Activated CD4-positive, CD25-positive, alpha-beta regulatory T cell treated with anti-CD3 and anti-CD28 coated beads, Interleukin-2, amount 50 U/mL, for 16 hours (primary cell): ENCODE measurements at places on chromosomes 16 and 17.

DNA sequence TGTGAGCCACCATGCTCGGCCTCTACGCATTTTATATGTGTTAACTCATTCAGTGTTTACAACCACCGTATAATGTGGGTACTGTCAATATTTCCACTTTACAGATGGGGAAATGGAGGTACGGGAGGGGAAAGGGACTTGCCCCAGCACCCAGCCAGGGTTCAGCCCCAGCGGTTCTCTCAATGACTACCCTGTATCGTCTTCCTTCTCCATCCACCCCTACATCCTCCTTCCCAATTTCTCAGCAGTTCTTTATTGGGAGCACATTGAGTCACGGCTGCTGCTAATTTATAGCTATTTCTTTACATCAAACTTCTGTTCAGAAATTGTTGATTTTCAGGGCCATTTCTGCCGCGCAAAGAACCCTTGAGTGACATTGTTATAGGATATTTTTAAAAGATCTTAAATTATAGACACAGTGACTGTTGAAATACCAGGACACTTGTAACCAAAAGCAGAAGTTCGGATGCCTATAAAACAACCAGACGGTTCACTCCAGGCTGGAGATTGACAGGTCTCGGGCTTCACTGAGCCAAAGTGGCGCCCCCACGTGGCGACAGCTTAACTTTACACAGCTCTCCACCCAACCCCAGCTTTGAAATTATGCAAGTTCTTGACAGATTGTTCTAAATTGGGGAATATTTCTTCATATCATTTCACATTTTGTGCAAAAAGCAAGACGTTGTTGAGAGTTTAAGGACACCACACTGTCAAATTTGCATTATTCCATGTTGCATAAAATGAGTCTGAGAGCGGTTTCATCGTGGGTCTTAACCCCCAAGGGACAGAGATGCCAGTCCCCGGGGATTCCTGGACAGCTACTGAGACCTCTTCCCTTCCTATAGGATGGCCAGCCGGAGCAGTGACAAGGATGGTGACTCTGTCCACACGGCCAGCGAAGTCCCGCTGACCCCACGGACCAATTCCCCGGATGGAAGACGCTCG lies 11.8 kb downstream of the SYT17 start:
- no peak for DNase-seq

DNA sequence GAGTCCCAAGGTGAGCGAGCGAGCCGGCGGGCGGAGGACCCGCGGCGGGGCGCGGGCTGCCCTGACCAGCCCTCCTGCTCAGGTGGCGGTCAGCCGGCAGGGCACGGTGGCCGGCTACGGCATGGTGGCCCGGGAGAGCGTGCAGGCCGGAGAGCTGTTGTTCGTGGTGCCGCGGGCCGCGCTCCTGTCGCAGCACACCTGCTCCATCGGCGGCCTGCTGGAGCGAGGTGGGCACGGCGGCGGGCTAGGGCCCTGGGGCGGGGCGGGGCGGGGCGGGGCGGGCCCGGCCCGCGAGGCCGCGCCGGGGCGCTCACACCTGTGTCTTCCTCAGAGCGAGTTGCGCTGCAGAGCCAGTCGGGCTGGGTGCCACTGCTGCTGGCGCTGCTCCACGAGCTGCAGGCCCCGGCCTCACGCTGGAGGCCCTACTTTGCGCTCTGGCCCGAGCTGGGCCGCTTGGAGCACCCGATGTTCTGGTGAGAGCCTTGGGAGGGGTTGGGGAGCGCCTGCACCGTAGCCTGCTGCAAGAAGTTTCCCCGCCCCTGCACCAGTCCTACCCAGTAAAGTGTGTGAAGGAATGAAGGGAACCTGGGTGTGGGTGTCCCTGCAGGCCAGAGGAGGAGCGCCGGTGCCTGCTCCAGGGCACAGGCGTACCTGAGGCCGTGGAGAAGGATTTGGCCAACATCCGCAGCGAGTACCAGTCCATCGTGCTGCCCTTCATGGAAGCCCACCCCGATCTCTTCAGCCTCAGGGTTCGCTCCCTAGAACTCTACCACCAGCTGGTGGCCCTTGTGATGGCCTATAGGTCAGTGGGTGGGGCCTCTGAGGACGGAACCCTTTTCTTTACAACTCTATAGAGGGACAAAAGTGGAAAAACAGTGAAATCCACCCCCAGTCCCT lies 802 bp downstream of the SETD6 start:
- no peak for DNase-seq

GRCh38 chr17:35577830-35578196 lies 558 bp downstream of the PEX12 start:
- DNase-seq, result no peak

GRCh38 chr17:48564188-48565021 lies 13.7 kb downstream of the HOXB4 start:
- DNase-seq, result no peak

- DNase-seq, result no peak
These were observed 16.9 kb downstream of the GRIN2C start for GRCh38 chr17:74842599-74843351.

- DNase-seq, result no peak
These were observed 69.5 kb downstream of the AIPL1 start for GRCh38 chr17:6365200-6365943.

- no peak for DNase-seq
These were observed 11.3 kb upstream of the TUBG2 start for GRCh38 chr17:42647778-42648177.

DNA sequence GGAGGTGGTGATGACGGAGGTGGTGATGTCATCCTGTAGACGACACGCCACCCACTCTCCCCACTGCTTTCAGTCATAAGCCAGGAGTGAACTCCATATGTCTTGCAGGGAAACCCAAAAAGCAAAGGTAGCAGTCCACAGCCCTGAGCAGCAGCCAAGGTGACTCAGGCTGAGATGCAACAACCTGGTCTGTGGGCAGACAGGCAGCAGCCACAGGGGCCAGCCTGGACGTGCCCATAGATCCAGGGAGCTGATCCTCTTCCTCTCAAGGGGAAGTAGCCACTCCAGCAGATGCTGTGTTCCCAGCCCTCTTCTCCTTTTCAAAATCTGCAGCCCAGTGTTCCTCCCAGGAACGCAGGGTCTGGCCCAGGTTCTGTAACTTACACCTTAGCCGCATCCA lies 17.3 kb upstream of the CIITA start:
- DNase-seq, result no peak

- no peak for DNase-seq
These were observed 677 bp downstream of the CBX1 start for GRCh38 chr17:48100591-48101011.

GRCh38 chr16:16871196-16871595 lies 492.3 kb downstream of the NPIPA7 start:
- no peak for DNase-seq

- no peak for DNase-seq
These were observed 1.6 kb upstream of the TLCD2 start for GRCh38 chr17:1711804-1712203.

DNA sequence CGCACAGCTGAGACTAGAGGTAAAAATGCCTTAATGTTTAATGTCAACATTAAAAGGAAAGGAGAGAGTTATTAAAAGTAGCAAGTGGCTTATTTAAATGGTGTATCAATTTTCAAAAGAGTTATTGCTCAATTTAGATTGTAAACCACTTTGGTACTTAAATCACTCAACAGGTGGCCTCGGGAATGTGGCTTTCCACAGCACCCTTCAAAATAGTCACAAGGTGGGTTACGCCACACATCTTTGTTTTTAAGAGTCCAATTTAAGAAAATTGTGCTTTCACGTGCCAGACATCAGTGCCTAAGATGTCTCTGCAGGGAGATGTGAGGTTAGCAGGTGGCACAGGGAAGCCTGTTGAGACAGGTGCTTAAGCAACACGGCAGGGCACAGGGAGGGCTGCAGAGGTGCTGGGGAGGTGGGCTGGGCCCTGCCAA lies 27.5 kb upstream of the ADCY7 start:
- no peak for DNase-seq

- no peak for DNase-seq
These were observed 5.4 kb upstream of the SLC5A2 start for GRCh38 chr16:31477220-31478216.

DNA sequence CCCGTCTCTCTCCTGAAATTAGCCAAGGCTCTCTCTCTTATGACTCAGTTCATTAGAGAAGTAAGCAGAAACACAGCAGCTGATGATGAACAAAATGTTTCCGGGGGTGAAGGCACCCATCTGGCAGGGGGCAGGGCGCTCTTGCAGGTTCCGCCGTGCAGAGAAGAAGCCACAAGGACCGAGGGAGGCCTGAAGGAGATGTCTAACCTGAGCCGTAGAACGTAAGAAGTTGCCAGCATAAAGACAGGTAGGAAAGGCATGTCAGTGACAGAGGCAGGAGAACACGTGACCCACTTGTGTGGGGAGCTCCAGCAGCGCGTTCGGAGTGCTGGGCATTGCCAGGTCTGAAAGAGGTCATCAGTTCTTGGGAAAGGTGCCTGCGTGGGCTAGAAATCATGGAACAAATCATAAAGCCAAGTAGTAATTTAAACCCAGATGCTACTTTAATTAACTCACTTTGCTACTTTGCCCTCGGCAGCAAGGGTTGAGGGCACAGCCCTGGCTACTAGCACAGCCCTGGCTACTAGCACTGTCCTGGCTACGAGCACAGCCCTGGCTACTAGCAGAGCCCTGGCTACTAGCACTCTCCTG lies 198.6 kb downstream of the RPTOR start:
- no peak for DNase-seq

GRCh38 chr17:43790311-43790940 lies 10.2 kb downstream of the CFAP97D1 start:
- DNase-seq, result no peak

DNA sequence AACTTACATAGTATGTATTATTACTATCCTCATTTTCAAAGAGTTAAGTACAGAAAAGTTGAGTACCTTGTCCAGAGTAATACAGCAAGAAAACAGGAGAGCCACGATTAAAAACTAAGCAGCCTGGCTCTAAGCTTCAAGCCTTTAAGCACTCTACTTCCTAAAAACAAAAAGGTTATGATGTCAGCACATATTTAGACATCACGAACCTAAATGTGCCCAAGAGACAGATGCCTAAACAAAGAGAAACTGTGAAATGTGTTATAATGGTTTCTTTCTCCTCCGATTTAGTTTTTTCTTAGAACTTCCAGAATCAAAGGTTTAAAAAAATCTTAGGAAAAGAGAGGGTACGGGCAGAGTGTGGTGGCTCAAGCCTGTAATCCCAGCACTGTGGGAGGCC lies 151.0 kb downstream of the VPS53 start:
- no peak for DNase-seq

GRCh38 chr16:918741-919657 lies 51.8 kb downstream of the LMF1 start:
- DNase-seq, result no peak

DNA sequence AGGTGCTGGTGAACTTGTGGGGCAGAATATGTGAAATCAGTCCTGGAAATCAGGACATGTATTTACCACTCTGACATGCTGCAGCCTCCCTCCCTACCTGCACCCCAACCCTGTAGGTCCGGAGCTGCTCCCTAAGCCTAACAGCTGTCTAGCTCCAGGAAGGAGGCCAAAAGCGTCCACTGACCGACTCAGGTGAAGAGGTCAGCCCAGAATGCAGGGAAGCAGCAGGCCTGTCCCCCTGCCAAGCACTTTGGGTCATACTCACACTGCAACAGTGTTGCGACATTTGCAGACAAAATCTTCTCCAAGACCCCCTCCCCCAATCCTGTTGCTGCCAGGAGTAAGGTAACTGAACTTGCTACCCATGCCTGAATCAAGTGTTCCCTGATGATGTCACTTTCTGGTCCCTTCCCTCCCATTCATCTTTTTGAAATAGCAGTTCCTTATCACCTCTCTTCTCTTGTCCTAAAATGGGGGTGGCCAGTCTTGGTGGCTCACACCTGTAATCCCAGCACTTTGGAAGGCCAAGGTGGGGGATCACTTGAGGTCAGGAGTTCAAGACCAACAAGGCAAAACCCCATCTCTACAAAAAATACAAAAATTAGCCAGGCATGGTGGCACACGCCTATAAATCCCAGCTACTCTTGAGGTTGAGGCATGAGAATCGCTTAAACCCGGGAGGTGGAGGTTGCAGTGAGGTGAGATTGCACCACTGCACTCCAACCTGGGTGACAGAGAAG lies 1.3 kb upstream of the ACLY start:
- no peak for DNase-seq

GRCh38 chr17:43823350-43824084 lies 9.4 kb downstream of the MPP3 start:
- DNase-seq, result no peak

GRCh38 chr17:57861790-57862693 lies 12.2 kb upstream of the MRPS23 start:
- no peak for DNase-seq

- DNase-seq, result no peak
These were observed 228.0 kb downstream of the C16orf78 start for GRCh38 chr16:49601576-49601975.

DNA sequence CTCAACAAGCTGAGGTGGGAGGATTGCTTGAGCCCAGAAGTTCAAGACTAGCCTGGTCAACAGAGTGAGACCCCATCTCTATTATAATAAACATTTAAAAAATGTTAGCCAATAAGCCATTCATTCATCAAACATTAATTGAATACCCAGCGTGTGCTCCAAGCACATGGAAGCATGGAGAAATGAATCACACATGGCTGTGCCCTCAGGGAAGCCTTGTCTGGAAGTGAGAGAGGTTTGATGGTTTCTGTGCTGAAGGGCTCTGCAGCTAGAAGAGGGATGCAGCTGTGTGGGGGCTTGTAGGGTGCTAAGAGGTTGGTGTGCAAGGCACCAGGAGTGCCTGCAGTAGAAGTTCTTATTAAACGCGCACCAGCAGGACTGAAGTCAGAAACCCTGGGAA lies 11.2 kb downstream of the CYB5D2 start:
- no peak for DNase-seq

- DNase-seq, result no peak
These were observed 3.5 kb downstream of the CTRB1 start for GRCh38 chr16:75222271-75222783.

GRCh38 chr17:61408151-61409041 lies 8.8 kb downstream of the TBX2 start:
- no peak for DNase-seq

DNA sequence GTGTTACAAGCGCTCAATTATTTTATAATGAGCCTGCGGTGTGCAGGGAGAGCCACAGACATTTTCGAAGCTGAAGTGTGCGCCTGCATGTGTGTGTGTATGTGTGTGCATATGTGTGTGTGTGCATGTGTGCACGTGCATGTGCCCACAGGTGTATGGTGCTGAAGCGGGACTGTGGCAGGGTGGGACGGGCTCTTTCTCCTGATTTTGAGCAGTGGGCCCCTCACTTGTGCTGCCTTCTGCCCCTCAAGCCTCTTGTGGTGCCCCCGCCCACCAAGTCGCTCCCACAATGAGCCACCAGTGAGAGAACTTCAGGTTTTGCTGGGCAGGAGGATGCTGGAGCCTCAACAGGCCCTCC lies 16.7 kb upstream of the KCNJ12 start:
- DNase-seq, result no peak

- DNase-seq, result no peak
These were observed 175.9 kb downstream of the XYLT1 start for GRCh38 chr16:17294856-17295255.

- DNase-seq, result no peak
These were observed 5.1 kb downstream of the PNPO start for GRCh38 chr17:47946516-47946915.
